Trophoblast cell (in vitro differentiated cells and primary cell): ENCODE measurements at places on chromosomes 3 and 15.
A peak's percentile ranks its signal among the peaks of the same experiment; 100 is the strongest.

DNA sequence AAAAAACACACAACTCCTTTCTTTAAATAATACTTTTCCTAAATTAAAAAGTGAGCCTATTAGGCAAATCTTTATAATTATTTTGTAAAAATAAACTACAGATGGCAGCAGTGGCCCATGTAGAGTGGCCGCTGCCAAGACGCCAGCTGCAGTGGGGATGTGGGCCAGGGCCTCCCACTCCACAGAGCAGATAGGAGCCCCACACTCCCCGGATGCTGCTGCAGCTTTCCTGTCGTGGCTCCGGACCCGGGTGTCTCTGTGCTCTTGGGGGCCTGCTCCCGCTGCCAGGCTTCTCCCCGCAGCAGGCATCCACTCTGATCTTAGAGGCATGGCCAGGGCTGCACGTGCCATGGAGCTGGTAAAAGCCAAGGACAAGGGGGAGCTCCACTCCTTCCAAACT is 67.5 kb downstream of the PROS1 start:
- H3K4me3 ChIP-seq = no peak overlapping the region
- H3K27me3 ChIP-seq = peaks cover 3% of the 10 kb centered on the region
- H3K4me1 ChIP-seq = no peaks in the 10 kb centered on the region
- DNase-seq = no peak
- no peaks in the 10 kb centered on the region for H3K36me3 ChIP-seq

DNA sequence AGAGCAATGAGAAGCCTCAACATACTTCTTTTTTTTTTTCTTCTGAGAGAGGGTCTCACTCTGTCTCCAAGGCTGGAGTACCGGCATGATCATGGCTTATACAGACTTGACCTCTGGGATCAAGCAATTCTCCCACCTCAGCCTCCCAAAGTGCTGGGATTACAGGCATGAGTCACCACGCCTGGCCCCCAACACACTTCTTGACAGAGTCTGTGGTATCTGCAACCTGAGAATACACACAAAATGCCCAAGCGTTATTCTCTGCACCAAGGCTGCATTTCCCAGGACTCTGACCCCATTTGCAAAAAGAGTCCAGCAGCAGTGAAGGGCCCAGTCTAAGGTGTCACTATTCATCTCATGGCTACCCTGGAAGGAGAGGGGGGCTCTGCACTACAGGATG is 42.7 kb upstream of the BLM start:
- H3K27me3 ChIP-seq = no peaks in the 10 kb centered on the region
- H3K36me3 ChIP-seq = no peaks in the 10 kb centered on the region
- no peaks in the 10 kb centered on the region for H3K4me1 ChIP-seq
- H3K4me3 ChIP-seq = no peak overlapping the region

GRCh38 chr15:74868059-74868458 is 5.1 kb downstream of the SCAMP2 start:
- peak; percentile 19 for DNase-seq
- H3K27me3 ChIP-seq = no peaks in the 10 kb centered on the region
- no peak overlapping the region for H3K4me3 ChIP-seq
- H3K4me1 ChIP-seq = peaks cover 38% of the 10 kb centered on the region

- peaks cover 2% of the 10 kb centered on the region for H3K4me1 ChIP-seq
- no peaks in the 10 kb centered on the region for H3K36me3 ChIP-seq
- no peak overlapping the region for H3K27ac ChIP-seq
- H3K4me3 ChIP-seq = no peak overlapping the region
Observed at GRCh38 chr15:100944244-100944895, 25.2 kb downstream of the LRRK1 start.

DNA sequence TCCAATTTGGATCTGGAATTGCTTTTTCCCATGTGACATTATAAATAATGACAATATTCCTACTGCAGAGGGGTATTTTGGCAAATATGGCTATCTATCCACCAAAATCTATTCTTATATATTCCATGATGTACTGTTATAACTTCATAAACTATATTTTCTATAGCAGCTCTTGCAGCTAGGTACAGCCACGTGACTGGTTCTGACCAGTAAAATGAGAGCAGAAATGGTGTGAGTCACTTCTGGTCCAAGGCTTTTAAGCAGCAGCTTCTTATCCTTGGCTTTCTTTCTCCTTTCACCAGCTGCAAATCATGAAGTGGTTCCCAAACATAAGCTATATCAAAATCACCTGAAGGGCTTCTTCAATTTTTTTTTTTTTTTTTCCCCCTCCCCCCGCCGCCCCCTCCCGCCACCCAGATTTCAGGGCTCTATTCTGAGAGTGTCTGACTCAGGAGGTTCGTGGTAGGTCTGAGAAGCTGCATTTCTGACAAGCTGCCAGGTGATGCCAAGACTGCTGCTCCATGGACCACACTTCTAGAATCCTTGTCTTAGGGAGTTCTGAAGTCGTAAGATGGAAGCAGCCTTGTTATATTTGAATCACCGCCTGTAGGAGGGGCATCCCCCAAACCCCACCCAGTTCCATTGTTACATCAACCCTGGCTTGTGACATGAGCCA is 357.5 kb downstream of the CHST2 start:
- DNase-seq = no peak
- no peak overlapping the region for H3K4me3 ChIP-seq
- no peaks in the 10 kb centered on the region for H3K27me3 ChIP-seq
- no peaks in the 10 kb centered on the region for H3K36me3 ChIP-seq

GRCh38 chr15:20355256-20355868 is 186.2 kb downstream of the GOLGA6L6 start:
- no peaks in the 10 kb centered on the region for H3K36me3 ChIP-seq
- no peak overlapping the region for H3K4me3 ChIP-seq
- no peak overlapping the region for H3K27ac ChIP-seq
- H3K4me1 ChIP-seq = no peaks in the 10 kb centered on the region
- no peak for DNase-seq

DNA sequence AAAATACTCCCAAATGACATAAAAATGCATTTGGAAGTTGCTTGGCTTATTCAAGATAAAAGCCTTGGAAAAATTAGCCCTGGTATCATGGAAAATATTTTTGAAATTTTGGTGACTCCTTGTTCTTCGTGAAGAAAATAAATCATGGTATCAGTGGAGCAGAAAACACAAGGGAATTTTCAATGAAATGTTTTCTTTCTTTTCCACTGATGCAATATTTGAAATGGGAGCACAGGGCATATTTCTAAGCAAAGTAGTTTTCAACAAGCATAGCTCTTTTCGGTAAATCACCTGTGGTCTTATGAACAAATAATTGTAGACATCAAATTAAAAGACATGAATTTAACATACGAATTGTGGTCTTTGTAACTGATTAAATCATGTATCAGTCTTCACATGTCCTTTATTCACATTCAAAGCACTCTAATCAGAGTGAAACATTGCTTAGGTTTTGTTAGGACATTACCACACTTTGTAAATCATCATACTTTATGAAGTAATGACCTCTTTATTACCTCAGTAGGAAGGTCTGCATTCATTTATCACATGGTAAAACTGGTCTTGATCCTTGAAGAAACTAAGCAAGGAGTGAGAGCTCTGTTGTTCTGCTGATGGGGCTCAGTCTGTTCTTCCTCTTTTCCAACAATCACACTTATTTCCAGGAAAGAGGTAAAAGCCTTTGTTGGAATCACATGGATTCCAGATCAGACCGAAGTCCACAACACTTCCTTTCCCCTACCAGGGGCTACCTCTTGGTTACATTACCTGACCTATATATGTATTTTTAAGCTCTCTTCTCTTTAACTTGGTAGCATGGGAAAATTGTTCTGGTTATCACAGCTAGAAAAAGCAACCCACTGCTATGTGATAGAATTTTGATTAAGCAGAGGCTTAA is 413.5 kb upstream of the THBS1 start:
- peaks cover 4% of the 10 kb centered on the region for H3K4me1 ChIP-seq
- H3K4me3 ChIP-seq = no peak overlapping the region
- no peaks in the 10 kb centered on the region for H3K27me3 ChIP-seq
- H3K36me3 ChIP-seq = no peaks in the 10 kb centered on the region
- no peak overlapping the region for H3K27ac ChIP-seq
- DNase-seq = no peak

GRCh38 chr15:38750786-38751185 is 186.2 kb upstream of the RASGRP1 start:
- no peaks in the 10 kb centered on the region for H3K36me3 ChIP-seq
- no peak overlapping the region for H3K4me3 ChIP-seq
- H3K27ac ChIP-seq = no peak overlapping the region
- H3K4me1 ChIP-seq = no peaks in the 10 kb centered on the region

DNA sequence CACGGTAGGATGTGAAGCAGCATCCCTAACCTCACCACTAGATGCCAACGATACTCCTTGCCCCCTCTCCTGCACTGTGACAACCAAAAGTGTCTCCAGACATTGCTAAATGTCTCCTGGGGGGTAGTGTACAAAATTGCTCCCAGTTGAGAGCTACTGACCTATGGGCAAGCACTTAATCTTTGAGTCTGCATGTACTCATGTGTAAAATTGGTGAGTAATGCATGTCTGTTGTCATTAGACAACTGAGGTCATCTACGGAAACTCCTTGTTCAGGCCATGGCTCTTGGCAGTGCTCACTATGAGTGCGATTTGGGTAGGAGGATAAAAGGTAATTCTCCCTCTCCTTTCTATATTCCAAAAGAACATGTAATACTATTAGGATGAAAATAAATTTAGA is 29.2 kb downstream of the PDHB start:
- no peak for DNase-seq
- H3K27me3 ChIP-seq = no peaks in the 10 kb centered on the region
- no peaks in the 10 kb centered on the region for H3K4me1 ChIP-seq
- no peaks in the 10 kb centered on the region for H3K36me3 ChIP-seq
- H3K27ac ChIP-seq = no peak overlapping the region
- no peak overlapping the region for H3K4me3 ChIP-seq

GRCh38 chr3:102586485-102586884 is 151.7 kb downstream of the ZPLD1 start:
- H3K4me1 ChIP-seq = no peaks in the 10 kb centered on the region

GRCh38 chr3:190585805-190586630 is 72.1 kb downstream of the IL1RAP start:
- peak; percentile 98 for DNase-seq
- no peaks in the 10 kb centered on the region for H3K27me3 ChIP-seq
- no peaks in the 10 kb centered on the region for H3K36me3 ChIP-seq

DNA sequence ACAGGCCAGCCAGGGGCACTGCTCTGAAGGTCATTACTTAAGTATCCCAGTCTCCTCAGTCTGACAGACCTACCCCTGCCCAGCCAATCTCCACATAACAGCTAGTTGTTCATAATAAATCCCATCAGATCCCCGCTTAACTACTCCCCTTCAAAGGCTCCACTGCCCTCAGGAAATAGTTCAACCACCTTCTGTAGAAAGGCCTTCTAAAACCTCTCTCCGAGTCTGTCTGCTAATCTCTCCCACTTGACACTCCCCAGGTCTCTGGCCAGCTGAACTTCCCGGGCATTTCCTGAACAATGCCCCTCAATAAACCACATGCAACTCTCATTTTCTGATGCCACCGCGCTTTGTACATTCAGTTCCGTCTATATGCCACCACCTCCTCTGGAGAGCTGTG is 6.0 kb downstream of the PRC1 start:
- H3K27ac ChIP-seq = no peak overlapping the region
- no peak for DNase-seq
- H3K4me3 ChIP-seq = no peak overlapping the region

GRCh38 chr3:120637851-120638559 is 41.9 kb downstream of the NDUFB4 start:
- H3K36me3 ChIP-seq = no peaks in the 10 kb centered on the region
- H3K4me1 ChIP-seq = no peaks in the 10 kb centered on the region
- no peak for DNase-seq
- H3K4me3 ChIP-seq = no peak overlapping the region

GRCh38 chr3:62122819-62123218 is 250.5 kb downstream of the FEZF2 start:
- no peaks in the 10 kb centered on the region for H3K4me1 ChIP-seq
- no peak overlapping the region for H3K27ac ChIP-seq
- no peak for DNase-seq
- H3K36me3 ChIP-seq = no peaks in the 10 kb centered on the region

DNA sequence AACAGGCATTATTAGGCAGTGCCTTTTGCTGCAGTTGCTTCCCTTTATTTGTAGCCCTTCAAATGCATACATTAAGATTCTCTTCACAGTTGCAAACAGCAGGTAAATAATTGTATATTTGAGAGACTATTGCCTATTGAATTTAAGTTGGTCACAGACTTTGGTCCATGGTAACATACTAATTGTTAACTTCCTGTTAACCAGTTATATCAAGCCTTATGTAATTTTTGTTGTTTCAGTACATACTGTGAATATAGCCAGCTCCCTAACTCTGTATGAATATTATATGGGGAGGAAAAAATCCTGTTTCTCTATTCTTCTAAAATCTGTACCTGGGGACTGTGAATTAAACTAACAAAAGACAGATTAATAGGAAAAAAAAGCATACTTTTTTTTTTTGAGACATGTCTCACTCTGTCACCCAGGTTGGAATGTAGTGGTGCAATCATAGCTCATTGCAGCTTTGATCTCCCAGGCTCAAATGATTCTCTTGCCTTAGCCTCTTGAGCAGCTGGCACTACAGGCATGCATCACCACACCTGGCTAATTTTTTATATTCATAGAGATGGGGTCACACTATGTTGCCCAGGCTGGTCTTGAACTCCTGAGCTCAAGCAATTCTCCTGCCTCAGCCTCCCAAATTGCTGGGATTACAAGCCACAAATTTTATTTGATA is 53.2 kb downstream of the CHL1 start:
- no peaks in the 10 kb centered on the region for H3K27me3 ChIP-seq
- no peaks in the 10 kb centered on the region for H3K36me3 ChIP-seq
- no peak for DNase-seq
- no peaks in the 10 kb centered on the region for H3K4me1 ChIP-seq

GRCh38 chr3:190239325-190239724 is 82.9 kb downstream of the CLDN1 start:
- no peak overlapping the region for H3K4me3 ChIP-seq
- no peaks in the 10 kb centered on the region for H3K27me3 ChIP-seq
- DNase-seq = no peak
- no peak overlapping the region for H3K27ac ChIP-seq
- no peaks in the 10 kb centered on the region for H3K36me3 ChIP-seq
- H3K4me1 ChIP-seq = peaks cover 2% of the 10 kb centered on the region

DNA sequence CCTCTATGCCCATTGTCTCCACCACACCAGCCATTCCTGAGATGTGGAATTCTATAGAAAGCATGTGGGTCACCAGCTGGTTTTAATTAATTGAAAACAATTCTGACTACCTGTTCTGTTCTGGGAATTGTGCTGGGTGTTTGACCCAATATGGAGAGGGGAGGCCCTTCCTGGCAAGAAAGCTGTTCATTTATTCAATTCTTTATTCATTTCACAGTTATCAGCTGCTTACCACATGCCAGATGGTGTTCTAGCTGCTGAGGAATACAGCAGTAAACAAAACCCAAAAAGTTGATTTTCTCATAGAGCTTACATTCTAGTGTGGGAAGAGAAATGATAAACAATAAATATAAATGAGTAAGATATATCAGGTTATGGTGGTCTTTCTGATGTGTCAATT is 296.1 kb upstream of the RASGRP1 start:
- H3K4me3 ChIP-seq = no peak overlapping the region
- H3K27me3 ChIP-seq = no peaks in the 10 kb centered on the region
- no peak overlapping the region for H3K27ac ChIP-seq
- H3K36me3 ChIP-seq = no peaks in the 10 kb centered on the region
- no peak for DNase-seq

- no peak for DNase-seq
- no peak overlapping the region for H3K27ac ChIP-seq
- peaks cover 61% of the 10 kb centered on the region for H3K36me3 ChIP-seq
- H3K4me3 ChIP-seq = no peak overlapping the region
Observed at GRCh38 chr15:40855706-40856234, 11.9 kb downstream of the SPINT1 start.
